ENCODE measurements at places on chromosomes 11 and 22. TPM values are rescaled to one million over a fixed set of nuclear protein-coding genes. Genes with fewer than 3 reads are reported as not detected.

DNA sequence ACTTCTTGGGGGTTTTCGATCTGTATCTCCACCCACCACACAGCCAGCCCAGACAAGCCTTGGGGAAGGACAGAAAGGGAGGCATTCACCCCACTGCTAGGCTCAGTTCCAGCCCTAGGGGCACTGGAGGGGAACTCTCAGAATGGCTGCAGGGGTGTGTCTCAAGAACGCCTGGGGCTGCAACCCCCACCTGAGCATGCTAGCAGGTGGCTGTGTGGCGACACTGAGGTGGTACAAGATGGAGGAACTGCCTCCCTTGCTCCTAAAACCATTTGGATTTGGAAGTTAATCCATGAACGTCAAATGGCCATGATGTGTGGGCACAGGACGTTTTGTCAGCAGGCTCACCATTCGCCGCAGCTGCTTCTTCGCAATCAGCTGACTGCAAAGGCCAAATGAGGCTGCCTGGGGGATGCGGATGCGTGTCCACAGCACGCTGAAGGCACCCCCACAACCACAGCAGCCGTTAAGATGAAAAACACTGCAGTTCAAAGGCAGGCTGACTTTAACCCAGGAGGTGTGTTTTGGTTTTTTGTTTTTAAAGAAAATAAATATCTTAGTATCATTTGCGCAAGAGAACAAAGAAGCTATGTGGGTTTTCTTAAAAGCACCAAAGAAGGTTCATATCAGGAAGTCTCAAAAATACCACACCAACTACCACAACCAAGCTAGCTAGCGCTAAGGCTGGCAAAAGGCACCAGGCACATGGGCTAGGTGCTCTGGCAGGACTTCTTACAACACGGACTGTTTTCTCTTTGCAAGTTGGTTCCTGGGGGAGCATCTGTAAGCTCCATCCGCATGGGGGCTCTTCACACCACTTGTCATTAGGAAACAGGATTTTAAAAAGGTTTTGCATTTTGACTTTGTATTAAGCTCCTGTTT lies 22.2 kb upstream of the NAP1L4 start:
- DNase-seq: no peak

Gene LRRC55
- total RNA-seq: not detected

Gene CARD10
- 4.6 TPM for total RNA-seq

Gene SGSM1
- total RNA-seq: not detected

- DNase-seq: no peak
These were observed 94.8 kb upstream of the PHOX2A start for GRCh38 chr11:72338741-72339140.

Gene OR1S1
- not detected for total RNA-seq

- DNase-seq: no peak
These were observed 128 bp downstream of the TAF10 start for GRCh38 chr11:6611963-6612212.

- no peak for DNase-seq
These were observed 11.1 kb upstream of the OSM start for GRCh38 chr22:30277547-30278344.

Gene HORMAD2
- total RNA-seq: not detected

DNA sequence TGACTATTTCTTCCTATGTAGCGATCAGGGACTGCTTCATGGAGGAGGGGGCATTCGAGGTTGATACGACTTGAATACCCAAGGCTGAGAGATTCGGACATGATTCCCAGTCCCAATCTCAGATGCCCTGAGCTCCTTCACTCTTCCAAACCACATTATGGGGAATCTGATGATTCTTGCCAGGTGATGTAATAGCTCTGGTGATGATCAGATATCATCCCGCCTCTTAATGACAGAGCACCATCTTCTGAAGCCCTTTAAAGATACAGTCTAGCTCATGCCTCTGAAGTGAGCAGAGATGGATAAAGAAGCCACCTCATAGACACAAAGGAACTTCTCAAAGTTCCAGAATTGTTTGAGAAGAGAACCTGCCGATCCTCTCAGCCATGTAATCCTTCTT lies 8.9 kb upstream of the CLMP start:
- DNase-seq: no peak

- DNase-seq: no peak
These were observed 3.4 kb upstream of the OR8I2 start for GRCh38 chr11:56089697-56090096.

GRCh38 chr11:40130427-40130826 lies 1329.0 kb downstream of the LRRC4C start:
- DNase-seq: no peak

GRCh38 chr11:7509966-7510365 lies 3.8 kb upstream of the PPFIBP2 start:
- DNase-seq: no peak

Gene RBM4B
- total RNA-seq: 16.9 TPM

Gene LARGE2
- total RNA-seq: 12.6 TPM

DNA sequence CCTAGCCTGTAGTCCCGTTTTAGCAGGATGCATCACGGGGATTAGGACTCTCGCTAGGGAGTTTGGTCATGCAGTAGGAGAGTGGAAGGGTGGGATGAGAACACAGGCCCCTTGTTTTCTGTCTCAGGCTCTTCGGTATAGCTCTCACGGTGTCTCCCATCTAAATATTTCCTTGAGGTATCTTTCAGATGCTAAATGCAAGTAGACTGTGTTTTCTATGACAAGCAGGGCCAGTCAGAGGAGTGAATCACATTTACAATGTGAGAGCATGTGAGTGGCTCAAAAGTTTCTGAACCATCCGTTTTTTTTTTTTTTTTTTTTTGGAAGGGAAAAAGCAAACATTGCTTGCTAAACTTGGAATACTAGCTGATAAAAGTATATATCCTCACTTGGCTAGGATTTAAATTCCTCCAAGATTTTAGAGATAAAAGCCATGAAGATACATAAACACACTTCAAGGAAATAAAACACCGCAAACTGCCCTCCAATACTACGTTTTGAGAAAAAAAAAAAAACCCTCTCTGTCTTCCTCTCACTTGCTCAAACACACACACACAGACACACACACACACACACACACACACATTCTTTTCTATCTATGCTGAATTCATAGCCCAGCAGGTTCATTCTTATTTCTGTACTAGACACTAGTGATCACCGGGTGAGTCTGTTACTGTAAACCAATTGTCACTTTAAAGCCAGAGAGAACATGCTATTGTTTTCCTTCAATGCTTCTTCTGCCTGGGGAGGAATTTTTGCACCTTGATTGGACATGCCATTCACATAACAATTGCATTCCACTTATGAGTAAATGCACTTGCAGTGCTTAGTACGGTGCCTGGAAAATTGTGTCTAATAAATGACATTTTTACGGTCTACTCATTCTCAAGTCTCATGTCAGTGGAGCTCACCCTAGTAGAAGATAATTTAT lies 224.6 kb upstream of the CCDC90B start:
- no peak for DNase-seq

GRCh38 chr11:131253142-131253655 lies 117.2 kb upstream of the NTM start:
- no peak for DNase-seq

GRCh38 chr11:15006139-15006759 lies 34.1 kb upstream of the CALCA start:
- DNase-seq: peak; percentile 19

- DNase-seq: no peak
These were observed 49.8 kb downstream of the RRP8 start for GRCh38 chr11:6553634-6554033.

Gene CARNS1
- total RNA-seq: 0.07 TPM

- no peak for DNase-seq
These were observed 621.1 kb downstream of the OPCML start for GRCh38 chr11:132911186-132911585.

Gene SMC1B
- total RNA-seq: not detected

GRCh38 chr11:10125522-10126133 lies 168.4 kb downstream of the SBF2 start:
- DNase-seq: no peak
